ENCODE measurements at places on chromosomes 16 and 17.

- no peak for DNase-seq
These were observed 54.9 kb downstream of the GRB7 start for GRCh38 chr17:39792526-39793221.

- DNase-seq = no peak
These were observed 349.9 kb downstream of the MAF start for GRCh38 chr16:79250502-79251098.

DNA sequence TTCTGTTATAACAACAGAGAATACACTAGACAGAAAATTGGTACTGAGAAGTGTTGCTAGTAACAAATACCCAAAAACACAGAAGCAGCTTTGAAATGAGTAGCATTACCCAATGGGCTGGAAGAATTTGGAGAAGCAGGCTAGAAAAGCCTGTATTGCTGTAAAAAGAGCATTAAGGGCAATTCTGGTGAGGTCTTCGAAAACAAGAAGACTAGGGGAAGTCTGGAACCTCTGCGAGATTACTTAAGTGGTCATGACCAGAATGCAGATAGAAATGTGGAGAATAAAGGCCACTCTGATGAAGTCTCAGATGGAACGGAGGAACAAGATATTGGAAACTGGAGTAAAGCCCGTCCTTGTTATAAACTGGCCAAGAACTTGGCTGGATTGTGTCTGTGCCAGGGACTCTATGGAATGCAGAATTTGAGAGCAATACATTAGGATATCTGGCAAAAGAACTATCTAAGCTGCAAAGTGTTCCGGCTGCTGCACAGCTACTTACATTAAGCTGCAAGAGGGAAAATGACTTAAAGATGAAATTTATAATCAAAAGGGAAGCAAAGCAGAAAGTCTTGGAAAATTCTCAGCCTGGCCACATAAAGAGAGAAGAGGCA lies 44.9 kb upstream of the PEMT start:
- no peak for DNase-seq

DNA sequence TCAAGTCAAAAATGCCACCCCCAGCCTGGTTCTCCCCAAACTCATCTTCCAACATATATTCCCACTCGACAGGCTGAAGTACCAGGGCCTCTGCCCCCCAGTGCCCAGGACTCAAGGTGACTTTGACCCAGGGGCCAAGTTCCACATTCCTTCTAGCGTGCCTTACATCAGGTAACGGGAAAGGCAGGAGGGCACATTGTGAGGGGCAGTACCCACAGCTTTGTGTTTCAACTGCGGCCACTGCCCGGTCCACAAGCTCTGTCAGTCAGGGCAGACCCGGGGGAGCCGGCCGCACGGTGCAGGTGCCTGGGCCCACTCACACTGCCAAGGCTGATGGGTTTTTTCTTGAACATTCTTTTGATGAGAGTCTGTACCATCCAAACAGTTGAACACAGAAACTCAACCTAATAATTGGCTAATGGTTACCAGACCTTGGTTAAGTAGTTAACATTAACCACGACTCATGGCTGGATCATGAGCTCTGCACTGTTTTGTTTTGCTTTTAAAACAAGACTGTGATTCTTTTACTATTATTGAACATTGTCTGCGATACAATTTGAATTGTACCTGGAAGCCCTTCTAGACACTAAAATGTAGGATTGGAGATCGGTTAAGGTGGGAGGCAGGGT lies 17.6 kb downstream of the ACE start:
- DNase-seq = no peak

GRCh38 chr16:19223235-19224170 lies 55.5 kb downstream of the SYT17 start:
- DNase-seq = no peak

DNA sequence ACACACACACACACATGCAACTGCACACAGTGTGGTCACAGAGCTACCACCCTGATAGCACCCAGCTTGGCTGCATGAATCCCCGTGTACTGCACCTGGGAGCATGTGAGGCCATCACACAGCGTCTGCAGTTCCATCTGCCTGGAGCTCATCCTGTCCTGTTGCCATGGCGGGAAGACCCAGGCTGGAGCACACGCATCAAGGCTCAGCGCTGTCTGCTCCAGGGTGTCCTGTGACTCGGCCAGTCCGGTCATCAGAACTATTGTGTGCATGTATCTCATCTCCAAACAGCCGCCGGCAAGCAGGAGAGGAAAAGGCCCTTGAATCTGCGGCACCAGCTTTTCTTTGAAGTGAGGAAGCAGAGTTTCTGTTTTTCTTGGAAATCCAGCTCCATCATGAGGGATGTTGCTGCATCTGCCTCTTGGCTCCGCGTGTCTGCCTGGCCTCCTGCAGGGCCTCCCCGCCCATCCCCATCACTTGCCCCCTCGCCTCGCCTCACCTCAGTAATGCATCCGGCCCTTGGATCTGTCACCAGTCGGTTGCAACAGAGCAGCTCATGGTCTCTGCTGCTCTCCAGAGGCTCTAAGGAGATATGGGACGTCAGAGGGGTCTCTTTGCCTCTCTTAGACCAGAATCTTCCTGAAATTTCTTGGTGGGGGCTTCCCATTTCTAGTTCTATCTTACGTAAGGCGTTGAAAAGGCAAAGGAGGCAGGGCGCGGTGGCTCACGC lies 23.7 kb downstream of the CACNG4 start:
- no peak for DNase-seq

GRCh38 chr17:81295031-81295675 lies at the start of gene SLC38A10:
SLC38A10 (minus strand) TSS chr17:81295307; CDS start chr17:81294921, 386 bp downstream.
- DNase-seq = peak; percentile 81

DNA sequence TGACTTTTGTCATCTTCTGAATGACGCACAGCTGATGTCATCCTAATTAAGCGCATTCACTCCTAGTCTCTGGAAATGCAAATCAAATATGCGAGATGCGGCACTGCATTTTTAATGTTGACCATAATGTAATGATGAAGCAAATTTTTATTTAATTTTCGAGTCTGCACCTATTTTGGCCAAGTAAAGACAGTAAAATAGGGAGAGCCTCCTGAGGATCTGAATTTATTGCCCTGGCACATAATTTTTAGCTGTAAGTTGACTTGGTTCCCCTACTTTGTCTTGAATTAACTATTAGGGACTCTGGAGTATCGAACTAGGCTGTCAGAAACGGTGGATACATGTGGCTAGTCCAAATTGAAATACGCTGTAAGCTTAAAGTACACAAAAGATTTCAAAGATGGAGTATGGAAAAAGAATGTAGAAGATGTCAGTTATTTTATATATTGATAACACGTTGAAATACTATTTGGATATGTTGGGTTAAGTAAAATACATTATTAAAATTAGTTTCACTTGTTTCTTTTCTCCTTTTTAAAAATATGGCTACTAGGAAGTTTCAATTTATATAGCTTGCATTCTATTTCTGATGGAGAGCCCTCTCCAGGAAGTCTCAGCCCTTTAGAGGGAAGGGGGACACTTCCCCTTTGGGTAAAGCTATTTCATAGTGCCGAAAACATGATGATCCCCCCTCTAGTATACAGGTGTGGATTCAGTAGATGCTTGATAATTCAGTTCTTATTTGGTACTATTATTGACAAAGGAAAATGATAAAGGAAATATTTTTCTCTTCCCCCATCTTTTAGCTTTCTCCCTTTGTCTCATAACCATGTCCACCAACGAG lies 991 bp downstream of the KPNA2 start:
- DNase-seq = no peak

DNA sequence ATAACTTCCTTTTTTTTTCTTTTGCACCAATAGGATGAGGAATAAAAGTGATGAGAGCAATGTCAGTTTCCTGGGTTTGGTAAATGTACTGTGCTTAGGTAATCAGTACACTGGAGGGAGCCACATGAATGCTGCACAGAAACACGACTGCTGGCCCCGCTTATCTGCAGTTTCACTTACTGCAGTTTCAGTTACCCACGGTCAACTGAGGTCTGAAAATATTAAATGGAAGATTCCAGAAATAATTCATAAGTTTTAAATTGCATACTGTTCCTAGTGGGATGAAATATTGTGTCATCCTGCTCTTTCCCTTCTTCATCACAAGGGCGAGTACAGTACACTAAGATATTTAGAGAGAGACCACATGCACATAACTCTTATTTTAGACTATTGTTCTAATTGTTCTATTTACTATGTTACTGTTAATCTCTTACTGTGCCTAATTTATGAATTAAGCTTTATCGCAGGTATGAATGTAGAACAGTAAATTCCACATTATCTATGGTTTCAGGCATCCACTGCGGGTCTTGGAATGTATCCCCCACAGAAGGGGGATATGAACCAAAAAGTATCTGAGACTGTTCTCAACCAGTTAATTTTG lies 6.4 kb upstream of the LGALS3BP start:
- DNase-seq = no peak

- no peak for DNase-seq
These were observed 58.7 kb downstream of the RTN4RL1 start for GRCh38 chr17:1966274-1967086.

- no peak for DNase-seq
These were observed 56.9 kb upstream of the TEKT3 start for GRCh38 chr17:15398291-15398690.

- DNase-seq = no peak
These were observed 3.7 kb downstream of the NOL3 start for GRCh38 chr16:67173808-67174705.

DNA sequence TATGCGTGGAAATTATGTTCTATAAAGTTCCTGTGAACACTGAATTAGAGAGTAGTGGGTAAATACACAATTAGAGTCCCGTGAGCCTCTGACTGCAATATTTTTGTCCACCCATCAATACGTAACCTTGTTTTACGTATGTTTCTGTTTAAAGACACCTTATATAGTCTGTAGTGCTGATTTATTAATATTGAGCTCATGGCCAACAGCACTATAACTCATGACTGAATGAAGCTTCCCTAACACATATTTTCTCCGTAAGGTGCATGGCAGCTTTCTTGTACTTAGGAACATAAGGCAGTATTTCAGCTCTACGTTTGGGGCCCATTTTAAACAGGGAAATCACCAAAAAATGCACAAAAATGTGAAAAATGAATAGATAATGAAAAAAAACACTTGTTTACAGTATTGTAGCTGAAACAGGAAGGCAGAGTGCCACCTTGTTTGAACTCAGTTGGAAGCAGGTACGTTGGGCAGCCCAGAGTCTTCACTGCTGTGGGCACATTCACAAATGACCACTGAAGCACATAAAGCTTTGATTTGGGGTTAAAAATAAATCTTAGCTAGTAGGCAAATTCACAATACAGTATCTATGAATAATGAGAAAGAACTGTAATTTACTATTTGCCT lies 108.5 kb downstream of the CNTNAP4 start:
- DNase-seq = no peak

- DNase-seq = no peak
These were observed 13.8 kb upstream of the SP2 start for GRCh38 chr17:47882247-47882646.

DNA sequence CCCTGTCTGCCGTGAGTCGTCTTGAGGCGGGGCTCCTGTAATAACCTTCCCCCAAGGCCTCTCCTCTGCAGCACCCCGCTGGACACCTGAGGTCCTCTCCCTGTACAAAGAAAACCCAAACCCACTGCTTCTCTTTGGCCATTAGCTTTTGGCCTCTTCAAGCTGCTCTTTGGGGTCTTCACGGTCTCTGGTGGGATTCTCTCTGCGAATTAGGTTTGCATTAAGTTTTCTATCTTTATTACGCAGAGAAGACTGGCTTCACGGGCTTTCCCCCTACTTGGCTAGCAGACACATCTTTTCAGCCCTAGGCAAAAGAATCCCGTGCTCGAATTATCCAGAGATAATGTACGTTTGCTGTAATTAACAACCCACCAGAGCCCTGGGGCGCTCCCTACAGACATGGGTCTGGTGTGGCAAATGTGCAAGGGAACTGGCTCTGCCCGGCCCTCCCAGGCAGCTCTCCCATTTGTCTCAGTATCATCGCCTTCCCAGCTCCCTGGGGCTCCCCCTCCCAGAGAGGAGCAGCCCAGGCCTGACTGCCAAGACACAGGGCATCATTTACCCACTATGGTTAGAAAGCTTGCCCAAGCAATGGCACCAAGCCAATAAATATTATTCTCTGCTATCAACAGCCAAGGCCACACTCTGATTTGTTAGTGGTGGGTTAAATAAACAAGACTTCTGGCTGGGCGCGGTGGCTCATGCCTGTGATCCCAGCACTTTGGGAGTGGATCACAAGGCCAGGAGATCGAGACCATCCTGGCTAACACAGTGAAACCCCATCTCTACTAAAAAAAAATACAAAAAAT lies 24.7 kb upstream of the KLHDC4 start:
- DNase-seq = no peak

DNA sequence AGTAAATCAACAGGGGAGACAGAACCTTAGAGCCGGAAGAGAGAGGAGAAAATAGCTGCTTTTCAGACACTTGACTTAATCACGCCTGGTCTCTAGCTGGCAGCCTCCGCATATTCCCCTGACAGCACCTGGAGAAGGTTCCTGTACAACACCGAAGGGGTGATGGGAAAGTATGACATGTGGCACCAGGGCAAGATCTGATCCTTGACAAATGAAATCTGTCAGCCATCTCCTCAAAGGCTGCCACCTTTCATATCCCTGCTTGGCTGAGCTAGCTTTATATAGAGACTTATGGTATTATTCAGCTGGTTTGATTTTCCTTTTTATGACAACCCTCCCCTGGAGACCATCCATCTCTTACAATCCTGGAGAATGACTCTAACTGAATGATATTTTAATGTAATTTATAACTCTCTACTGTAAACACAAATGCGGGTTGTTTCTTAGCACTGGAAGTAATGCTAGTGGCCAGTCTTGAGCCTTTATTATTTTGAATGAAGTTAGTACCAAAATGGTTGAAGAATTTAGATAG lies 1205.3 kb upstream of the CDH8 start:
- DNase-seq = no peak

DNA sequence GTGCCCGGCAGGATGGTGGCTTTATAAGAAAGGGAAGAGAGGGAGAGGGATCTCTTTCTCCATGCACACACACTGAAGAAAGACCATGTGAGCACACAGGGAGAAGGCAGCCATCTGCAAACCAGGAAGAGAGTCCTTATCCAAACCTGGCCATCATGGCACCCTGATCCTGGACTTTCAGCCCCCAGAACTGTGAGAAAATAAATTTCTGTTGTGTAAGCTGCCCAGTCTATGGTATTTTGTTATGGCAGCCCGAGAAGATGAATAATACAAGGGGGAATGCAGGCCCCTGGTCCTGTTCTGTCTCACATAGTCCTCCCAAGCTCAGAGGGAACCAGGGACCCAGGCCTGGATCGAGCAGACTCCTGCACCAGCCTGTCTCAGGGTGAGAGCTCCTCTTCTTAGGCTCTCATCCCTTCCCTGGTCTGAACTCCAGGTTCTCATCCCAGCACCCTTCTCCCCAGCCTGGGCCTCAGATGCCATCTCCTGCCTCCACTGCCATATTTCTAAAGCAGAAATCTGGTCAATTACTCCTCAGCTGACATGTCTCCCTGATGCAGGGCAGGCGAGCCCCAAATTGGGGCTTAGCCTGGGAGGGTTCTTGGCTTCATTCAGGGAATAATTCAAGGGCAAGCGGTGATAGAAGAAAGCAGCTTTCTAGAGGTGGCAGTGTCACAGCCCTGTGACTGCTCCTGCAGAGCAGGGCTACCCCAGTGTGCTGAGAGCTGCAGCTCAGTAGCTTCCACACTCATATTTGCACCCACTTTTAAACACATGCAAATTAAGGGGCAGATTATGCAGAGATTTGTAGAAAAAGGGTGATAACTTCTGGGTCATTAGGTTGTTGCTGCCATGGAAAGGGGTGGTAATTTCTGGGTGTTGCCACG lies 28.8 kb downstream of the IGFBP4 start:
- no peak for DNase-seq

Measured in stimulated activated CD4-positive, alpha-beta T cell treated with anti-CD3 and anti-CD28 coated beads, Interleukin-12 subunit alpha, Interleukin-12 subunit beta, amount 100 ng/mL, for 24 hours (primary cell).